NCI-H1092 (cell line): ENCODE measurements at places on chromosomes 1 and 21.

DNA sequence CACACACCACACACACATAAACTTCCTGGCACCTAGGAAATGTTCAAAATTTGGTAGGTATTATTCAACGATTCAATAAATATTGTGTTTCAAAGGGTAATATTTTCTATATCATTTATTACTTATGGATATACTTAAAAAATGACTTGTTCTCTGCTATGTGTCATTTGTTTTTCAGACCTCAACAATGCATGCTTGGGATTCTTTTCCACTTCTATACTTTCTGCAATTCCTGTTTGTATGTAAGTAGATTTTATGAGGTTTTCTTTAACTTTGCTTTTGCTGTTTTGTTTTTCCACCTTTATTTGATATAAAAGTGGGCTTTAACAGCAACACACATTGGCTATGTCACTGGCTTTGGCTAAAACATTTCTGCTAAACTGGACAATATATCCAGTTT is 3.5 kb downstream of the CEP170 start:
- DNase-seq = no peak

- no peak for DNase-seq
Measured at GRCh38 chr1:21510113-21510493, 880 bp downstream of the ALPL start.

DNA sequence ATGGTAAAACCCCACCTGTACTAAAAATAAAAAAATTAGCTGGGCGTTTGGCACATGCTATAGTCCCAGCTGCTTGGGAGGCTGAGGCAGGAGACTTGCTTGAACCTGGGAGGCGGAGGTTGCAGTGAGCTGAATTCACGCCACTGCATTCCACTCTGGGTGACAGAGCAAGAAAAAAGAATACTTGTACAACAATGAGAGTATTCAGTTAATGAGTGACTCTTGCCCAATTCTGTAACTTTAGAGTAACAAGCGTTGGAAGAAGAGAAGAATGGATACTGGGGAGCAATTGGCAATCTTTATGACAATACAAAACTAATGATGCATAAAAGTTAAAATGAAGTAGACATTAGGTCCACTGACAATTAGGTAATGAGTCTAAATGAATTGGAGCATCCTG is 10.5 kb downstream of the ANXA9 start:
- no peak for DNase-seq

DNA sequence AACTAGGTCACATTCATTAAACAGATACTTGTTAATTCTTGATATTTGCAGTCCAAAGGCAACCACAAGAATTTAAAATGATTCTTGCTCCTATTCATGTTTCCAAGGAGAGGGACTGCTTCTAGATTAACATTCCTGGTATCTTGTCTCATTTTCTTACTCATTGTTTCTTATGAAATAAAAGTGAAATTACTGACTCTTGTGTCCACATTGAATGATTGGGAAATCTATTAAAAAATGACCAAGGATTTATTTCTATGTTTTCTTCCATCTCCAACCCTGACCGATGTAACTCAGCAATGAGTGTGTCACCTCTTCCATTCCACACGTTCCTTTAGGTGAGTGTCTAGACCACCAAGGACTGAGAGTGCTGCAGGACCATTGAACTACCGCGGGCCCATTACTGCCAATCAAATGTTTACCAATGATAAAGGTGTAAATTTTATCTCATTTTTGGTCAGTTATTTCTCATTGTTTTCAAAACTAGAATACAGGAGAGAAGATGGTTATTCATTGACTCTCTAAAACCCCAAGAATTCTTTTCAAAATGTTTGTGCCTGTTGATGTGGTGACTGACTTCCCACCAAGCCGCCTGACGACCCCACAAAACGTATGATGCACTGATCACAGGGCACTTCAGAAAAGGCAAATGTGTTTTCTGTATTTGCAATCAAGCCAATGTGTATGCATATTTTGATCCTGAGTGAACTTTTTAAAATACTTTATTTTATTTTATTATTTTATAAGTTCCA is 414.6 kb upstream of the PTBP2 start:
- DNase-seq = no peak

GRCh38 chr1:187985145-187985896 is 1156.6 kb downstream of the PLA2G4A start:
- no peak for DNase-seq

GRCh38 chr1:78088015-78088414 is 42.2 kb downstream of the GIPC2 start:
- DNase-seq = no peak

DNA sequence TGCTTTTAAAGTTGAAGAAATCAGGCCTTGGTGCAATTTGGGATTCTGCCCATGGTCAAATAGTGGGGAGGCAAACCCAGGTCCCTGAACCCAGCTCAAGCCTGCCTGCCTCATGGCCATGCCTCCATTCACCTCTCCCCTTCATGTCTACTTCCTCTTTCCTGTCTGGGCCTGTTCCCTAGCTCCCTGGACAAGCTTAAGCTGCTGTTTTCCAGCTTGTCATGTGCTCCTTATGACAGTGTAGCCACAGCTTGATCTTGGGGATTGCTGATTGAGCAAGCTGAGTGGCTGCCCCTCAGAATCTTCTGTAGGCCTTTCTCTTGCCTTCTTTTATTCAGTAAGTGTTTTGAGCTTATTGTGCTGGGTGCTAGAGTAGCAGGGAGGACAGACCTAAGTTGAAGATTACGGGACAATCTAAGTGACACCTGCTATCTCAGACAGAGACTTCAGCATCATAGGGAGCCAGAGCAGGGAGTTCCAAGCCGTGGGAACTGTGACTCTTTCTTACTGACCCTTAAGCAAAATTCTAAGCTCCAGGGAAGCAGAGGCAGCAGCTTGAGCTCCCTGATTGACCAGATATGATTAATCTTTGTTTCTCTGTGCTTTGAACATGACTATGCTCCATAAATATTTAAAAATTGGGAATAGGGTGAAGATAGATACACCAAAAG is 520 bp upstream of the MR1 start:
- no peak for DNase-seq
